ENCODE measurements at places on chromosomes 4 and X.

DNA sequence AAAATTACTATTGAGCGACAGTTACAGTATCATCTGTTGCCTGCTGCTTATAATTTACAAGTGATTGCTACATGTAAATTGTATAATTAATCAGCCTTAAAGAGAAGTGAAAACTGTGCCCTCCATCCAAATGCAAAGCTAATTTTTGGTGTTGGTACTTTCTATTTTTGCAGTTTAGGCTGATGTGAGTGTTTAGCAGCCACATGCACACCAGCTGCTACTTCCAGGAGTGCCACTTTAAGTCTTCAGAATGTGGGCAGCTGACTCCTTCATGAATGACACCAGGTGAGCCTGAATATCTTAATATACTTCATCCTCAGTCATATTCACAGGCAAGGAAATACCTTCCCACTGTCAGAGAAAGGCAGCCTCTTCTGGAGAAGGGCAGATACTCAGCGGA, 149.8 kb upstream of the RASGEF1B start:
- DNase-seq: no peak

- no peak for DNase-seq
These were observed 46.7 kb downstream of the FGF16 start for GRCh38 chrX:77493677-77494553.

GRCh38 chr4:101101072-101101471, 246.3 kb downstream of the PPP3CA start:
- DNase-seq: no peak

GRCh38 chr4:170162416-170162815, 72.7 kb upstream of the AADAT start:
- DNase-seq: no peak

DNA sequence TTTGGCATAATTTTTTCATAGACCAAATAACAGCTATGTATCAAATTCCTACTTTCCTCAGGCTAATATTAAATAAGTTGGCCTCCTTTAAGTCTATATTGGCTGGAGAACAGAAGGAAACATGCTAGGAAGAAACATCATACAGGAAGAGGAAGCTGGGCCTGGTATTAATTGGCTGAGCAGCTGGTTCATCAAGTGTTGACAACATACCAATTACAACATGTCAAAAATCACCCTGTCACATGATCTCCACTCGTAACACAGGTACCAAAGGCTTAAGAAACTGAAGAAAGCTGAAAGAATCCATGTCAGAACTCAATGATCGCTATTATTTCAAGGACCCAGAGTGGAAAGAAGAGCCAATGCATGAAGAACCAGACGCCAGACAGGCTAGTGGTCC, 10.5 kb downstream of the WDFY3 start:
- no peak for DNase-seq

DNA sequence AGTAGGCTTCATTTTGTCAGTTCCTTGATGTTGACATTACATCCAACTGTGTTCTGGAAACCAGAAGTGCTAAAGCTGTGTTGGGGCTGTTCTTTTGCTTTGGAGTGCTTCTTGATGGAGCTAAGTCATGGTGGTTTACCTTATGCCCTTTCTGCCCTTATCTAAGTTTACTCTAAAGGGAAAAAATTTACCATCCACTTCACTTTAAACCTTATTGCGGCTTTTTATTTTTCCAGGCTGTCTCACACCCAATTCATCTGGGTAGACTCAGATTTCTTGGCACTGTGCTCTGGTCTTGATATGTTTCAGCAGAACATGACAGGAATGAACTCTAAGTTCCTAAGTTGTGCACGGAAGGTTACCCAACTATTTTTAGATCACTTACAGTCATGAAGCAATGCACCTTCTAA, 104.7 kb upstream of the TTC29 start:
- no peak for DNase-seq

- no peak for DNase-seq
These were observed 38.8 kb downstream of the BTC start for GRCh38 chr4:74755486-74755885.

GRCh38 chrX:30627818-30628652, 25.2 kb upstream of the GK start:
- no peak for DNase-seq

DNA sequence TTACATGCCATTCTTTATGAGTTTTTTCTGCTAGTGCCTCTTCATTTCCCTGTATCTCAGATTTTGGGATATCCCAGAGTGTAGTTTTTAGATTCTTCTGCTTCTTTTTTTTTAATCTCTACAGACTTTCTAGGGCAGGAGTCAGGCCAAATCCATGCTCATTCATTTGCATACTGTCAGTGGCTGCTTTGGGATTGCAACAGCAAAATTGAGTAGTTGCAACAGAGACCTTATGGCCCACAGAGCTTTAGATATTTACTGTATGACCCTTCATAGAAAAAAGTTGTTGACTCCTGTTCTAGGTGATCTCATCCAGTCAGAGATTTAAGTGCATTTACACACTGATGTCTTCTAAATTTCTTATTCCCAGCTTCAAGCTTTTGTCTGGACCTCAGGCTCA, 35.3 kb downstream of the ARFIP1 start:
- DNase-seq: no peak

DNA sequence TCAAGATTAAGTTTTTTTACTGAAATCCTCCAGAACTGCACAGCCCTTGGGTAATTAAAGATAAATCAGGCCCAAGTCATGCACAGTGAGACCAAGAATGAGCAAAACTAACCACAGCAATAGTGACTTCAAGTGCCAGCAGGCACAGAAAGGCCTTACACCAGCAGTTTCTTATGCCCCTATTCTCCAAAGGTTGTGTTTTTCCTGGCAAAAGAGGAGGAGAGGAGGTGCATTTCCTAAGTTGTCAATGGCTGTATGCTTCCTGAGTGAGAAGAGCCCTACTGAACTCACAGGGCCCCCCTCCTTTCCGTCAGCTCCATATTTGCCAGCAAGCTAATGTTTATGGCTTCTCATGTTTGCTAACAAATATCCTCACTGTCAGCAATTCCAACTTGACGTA, 418.7 kb upstream of the INTU start:
- DNase-seq: no peak

GRCh38 chr4:79176351-79176750, 149.5 kb downstream of the NAA11 start:
- DNase-seq: no peak

DNA sequence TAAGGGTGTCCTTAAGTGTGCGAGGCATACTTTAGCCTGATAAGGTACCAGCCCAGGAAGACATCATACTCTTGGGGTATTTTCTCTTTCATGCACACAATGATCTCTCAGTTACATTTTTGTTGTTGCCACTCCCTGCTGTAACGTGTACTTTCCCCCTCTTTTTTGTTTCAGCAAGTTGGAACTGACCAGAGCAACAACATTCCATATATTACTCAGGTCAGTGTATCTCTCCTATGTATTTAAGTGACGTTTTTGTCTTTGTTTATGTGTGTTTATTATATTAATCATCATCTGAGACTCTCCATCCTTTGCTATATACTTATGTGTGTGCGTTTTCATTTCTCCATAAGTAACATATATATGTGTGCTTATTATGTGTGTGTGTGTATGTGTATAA, 71.3 kb upstream of the VBP1 start:
- no peak for DNase-seq

DNA sequence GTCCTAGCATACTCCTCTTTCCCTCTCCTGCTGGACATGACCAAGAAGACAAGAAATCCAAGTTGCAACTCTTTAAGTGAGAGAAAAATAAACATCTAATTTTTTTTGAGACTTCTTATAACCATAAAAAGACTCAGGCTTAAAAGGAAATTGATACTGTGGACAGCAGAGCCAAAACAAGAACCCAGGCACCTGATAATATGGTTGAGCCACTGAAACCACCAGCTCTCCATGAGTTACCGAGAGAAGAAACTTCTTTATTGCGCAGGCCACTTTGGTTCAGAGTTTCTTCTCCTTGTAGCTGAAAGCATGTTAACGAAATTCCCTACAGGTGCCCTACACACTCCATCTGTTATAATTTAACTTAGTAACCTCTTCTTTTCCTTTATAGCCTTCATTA, 11.3 kb upstream of the SPCS3 start:
- DNase-seq: no peak

GRCh38 chrX:17608888-17609287, 128.4 kb upstream of the SCML1 start:
- no peak for DNase-seq

DNA sequence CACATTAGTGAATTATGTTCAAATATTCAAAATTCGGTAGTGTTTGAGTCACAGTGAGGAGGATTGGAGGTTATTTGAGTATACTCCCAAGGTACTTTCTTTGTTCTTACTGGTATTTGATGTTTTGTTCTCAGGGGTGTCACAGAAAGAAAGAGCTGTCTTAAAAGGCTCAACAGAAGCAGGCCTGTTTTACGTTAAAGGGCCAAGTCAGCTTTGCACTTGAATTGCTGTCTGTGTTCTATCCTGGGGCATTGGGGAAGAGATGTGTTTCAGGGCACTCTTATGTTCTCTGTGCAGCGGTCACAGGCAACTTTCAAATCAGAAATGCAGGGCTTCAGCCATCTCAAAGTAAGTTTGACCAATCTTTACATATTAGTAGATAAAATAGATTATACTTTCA, 1113.1 kb upstream of the LCORL start:
- no peak for DNase-seq

- DNase-seq: no peak
These were observed 127.2 kb downstream of the FNIP2 start for GRCh38 chr4:158895797-158896576.

DNA sequence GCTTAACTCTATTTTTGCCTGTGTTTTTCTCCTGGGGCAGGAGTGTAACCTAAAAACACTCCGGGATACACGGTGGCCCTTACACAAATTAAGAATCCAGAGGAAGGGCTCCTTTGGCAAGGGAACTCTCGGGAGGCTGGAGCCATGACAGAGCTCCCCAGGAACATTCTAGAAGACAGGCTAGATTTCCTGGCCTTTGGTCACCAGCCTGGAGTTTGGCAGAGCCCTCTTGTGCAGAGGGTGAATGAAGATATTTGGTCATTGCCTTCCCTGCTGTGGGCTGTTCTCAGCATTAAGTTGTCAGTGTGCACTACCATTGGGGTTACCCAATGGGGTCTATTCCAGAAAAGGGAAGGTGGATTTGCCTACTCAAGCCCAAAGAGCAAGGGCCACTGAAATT, 53.8 kb upstream of the LNX1 start:
- DNase-seq: no peak

GRCh38 chr4:151940926-151941617, 180.3 kb upstream of the GATB start:
- DNase-seq: no peak

GRCh38 chr4:163613383-163613782, 118.9 kb downstream of the TMA16 start:
- no peak for DNase-seq

- DNase-seq: no peak
These were observed 38.6 kb upstream of the NEIL3 start for GRCh38 chr4:177271091-177271490.

DNA sequence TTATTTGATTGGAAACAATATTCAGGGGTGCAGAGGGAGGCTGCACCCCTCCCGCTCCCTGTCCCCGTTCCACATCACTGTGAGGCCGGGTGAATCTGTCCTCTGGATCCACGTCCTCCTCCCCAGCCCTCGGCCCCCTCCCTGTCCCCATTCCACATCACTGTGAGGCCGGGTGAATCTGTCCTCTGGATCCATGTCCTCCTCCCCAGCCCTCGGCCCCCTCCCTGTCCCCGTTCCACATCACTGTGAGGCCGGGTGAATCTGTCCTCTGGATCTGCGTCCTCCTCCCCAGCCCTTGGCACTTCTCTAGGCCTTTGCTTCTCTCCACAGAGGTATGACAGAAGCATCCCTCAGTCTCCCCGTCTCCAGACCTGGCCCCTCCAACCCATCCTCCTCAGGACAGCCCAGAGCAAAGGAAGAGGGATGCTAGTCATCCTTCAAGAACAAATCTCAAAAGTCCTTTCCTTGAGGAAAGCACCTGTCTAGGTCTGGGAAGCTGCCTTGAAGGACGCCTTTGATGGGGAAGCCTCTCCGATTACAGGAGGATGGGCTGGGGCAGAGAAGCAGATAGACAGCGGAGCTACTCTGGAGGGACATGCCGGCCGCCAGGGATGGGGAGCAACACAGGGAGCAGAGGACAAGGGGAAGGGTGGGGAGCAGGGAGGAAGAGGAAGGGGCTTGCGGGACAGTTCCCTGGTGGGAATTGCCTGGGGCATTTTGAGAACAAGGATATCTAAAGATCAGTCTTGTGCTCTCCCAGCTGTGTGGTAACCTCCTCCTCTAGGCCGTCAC, 10.8 kb upstream of the AFAP1 start:
- no peak for DNase-seq

GRCh38 chrX:20825984-20826383, 548.2 kb upstream of the CNKSR2 start:
- DNase-seq: no peak

DNA sequence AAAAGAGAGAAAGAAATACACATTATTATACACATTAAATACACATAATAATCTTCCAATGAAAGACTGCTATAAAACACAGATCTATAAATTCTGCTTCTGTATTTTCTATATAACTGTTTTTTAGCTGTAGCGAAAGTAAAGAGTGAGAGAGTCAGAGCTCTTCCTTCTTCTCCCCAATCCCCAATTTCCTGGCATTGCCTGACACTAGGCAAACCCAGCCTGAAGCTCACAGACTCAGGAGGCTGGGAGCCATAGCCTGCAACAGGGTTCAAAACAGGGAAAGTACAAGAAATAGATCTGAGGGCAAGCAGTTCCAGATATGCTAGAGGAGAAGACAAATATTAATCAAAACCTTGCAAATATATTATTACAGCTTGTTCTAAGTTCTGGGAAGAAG, 201.6 kb downstream of the HNRNPD start:
- DNase-seq: no peak

DNA sequence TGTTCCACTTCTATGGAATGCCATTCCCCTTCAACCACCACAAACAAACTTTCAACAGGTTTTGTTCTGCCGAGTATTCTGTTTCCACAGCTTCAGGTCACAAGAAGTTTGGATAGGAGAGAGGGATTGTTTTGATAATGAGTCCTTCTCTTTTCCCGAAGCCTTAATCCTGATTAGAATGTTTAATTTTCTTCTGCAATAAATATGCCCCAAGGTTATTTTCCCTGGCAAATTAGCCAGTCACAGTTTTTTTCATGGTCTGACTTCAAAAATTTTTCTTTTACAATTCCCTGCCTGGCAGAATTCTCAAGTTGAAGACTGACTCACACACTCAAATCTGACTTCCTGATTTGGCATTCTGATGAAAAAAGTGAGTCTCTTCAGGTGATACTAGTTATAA, 33.1 kb upstream of the EDNRA start:
- no peak for DNase-seq

- DNase-seq: no peak
These were observed 19.2 kb downstream of the TMEM131L start for GRCh38 chr4:153485359-153485758.

DNA sequence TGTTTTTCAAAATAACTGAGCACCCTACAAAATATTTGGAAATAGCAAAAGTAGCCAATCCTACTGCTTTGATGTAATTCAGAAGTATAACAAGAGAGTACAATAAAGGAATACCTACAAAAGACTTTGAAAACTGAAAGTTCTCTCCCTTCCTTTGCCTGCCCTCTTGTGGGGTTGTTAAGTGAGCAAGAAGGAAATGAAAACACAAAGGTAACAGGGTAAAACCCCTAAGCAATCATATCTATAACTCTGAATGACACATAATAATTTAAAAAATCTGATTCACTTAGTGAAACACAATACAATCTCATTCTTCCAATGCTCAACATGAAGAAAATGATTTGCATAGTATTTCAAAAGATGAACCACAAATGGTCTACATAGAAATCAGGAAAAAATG, 98.2 kb downstream of the FRYL start:
- no peak for DNase-seq
